ENCODE measurements at places on chromosomes 3 and 15.

DNA sequence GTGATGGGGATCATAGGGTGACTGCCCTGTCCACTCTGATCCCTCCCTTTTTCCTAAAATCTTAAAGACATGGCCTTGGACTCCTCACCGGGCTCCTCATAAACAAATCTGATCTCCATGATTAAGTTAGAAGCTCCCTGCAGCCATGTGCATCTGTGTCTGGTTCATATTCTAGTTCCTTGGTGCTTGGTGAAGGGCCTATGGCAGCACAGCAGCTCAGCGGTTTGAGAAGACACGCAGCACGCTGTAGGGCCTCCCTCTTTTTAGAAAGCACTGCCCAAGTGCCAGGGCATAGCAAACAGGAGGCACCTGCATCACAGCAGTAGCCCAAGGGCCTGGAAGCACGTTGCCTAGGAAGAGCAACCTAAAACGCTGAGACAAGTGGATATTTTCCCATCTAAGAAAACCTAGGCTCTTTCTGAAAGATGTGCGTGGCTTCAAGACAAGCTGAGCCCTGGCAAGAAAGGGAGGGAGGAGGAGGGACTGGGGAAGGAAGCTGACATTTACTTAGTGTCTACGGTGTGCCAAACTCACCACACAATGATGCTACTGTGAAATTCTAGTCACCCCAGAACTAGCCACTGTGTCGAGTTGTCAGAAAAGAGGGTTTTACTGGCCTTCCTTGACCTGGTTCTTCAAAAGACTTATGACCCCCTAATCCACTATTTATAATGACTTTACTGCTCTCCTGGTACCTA, 14.9 kb upstream of the ULK3 start:
- no peak for DNase-seq

- DNase-seq = no peak
These were observed 90.8 kb downstream of the OXNAD1 start for GRCh38 chr3:16355828-16356227.

- DNase-seq = no peak
These were observed 65.6 kb upstream of the PRICKLE2 start for GRCh38 chr3:64290864-64291263.

DNA sequence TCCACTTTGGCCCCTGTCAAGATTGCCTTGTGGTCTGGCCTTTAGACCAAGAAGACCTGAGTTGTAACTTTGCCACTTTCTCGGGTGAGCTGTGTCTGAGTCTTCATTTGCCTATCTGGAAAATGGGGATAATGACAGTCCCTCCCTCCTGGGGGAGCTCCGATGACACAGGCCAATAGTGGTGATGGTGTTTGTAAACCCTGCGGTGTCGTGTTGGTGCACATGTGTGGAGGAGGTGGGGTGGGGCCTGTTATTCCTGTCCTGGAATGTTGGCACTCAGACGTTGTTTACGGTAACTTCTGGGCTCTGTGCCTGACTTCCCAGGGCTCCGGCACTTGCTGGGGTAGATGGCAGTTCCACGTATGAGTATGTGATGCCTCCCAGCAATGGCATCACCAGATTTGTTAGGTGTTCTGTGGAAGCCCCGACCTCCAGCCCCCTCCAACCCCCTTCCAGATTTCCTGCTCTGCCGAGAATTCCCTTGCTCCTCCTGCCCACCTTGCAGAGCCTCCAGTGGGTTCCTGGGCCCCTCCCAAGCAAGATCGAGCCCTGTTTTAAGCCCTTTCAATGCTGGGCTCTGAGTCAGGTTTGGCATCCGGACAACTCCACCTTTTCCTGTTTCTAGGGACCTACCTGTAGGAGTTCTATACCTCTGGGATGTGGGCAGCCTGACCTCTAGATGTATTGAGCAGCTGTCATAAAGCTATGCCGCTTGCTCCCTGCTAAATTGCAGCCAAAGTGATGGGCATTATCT, 31.4 kb downstream of the HRH1 start:
- peak; percentile 96 for DNase-seq

- DNase-seq = no peak
These were observed 56.3 kb downstream of the PDZRN3 start for GRCh38 chr3:73568371-73568862.

- no peak for DNase-seq
These were observed 14.9 kb downstream of the CBLB start for GRCh38 chr3:105853801-105854432.

- no peak for DNase-seq
These were observed 31.6 kb upstream of the PCSK6 start for GRCh38 chr15:101521069-101521468.

- no peak for DNase-seq
These were observed 66.5 kb downstream of the FBN1 start for GRCh38 chr15:48578965-48579364.

DNA sequence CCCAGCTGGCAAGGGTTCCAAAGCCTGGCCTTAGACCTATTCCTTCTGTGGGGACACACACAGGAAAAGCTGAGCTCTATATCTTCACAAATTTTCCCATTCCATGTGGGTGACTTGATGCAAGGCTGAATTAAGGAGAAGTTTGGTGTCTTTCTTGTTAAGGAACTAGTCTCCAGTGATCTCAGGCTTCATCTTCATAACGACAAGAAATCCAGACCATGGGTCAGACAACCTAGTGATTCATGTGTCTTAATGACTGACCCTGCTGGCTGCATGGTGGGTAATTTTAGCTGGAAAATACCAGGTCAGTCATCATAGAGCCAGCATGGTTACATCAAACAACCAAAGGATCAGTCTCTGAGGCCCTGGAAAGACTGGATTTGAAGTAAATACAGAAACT, 112.7 kb upstream of the SLC4A7 start:
- DNase-seq = peak; percentile 63

DNA sequence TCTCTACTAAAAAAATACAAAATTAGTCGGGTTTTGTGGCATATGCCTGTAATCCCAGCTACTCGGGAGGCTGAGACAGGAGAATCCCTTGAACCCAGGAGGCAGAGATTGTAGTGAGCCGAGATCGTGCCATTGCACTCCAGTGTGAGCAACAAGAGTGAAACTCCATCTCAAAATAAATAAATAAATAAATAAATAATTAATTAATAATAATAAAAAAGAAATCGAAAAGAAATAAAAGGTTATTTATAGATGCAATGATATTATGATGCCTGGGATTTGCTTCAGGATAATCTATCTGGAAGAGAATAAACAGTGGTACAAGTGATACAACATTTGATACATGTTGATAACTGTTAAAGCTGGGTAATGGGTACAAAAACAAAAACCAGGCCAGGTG, 58.6 kb downstream of the SOX2 start:
- no peak for DNase-seq

DNA sequence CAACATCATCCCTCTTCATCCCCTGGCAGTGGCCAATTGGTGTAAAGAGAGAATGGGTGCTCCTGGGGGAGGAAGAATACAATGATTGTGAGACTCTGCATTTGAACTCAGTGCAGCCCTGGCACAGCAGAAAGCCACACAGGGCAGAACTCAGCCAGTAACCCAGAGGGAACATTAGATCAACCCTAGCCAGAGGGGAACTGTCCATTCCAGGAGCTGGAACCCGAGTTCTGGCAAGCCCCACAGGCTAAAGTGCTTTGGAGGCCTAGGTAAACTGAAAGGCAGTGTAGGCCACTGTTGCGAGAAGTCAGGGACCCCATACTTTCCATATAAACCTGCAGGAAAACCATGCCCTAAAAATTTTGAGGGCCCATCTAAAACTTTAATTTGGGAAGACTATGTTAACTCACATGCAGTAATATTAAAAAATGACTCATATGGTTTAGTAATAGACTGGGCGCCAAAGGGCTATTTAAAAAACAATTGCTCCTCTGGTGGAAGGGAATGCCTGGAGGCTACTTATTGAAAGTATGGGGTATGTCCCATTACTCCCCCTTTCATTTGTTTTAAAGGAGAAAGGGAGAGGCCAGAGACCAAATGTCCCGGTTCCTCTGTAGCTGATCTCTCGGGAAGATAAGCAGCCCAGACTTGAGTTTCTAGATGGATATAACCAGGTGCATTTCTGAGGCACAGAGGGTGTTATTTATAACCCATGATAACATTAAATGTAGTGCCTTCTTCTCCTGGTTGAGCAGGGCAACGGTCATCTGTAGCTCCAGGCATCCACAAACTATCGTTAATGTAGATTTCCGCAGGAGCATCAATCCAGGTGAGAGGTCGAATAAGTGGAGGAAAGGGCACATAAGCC, 5.8 kb upstream of the RAD51 start:
- no peak for DNase-seq

GRCh38 chr15:60152386-60152785, 148.3 kb downstream of the FOXB1 start:
- no peak for DNase-seq

DNA sequence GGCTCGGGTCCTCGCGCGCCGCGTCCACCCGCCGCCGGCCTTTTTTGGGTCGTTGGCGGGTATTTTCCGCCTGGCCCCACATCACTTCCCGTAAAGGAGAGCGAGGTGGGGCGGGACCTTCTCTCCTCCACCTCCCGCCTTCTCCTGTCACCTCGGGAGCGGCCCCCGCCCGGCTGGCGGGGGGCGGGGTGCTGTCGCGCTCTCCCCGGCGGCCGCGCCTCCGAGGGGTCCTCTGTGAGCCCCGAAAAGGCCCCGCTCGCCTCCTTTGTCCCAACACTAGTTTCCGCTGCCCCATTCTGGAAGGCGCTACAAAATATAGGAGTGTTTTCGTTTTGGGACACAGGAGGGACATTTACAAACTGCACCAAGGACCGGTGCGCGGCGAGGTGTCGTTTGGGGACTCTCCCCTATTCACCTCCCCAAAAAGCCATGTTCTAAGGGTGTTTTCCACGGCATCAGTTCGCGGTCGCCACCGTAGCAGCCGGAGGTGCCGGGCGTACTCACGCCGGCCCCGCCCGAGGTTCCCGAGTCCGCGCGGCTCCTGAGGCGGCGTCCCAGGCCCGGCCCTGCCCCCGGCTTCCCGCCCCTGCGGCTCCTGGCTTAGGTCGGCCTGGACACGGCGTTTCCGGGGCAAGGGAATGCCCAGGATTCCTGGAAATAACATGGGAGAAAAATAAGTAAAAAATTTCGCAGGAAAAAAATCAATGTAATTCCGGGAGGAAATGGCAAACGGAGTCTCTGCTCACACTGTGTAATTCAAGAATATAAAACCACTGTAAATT, at the start of gene RAB27A:
RAB27A (minus strand) TSS at position 68 of the 782 bp plus-strand sequence. CDS start 54,879 bp downstream, outside the sequence.
- DNase-seq = peak; percentile 87

GRCh38 chr3:65659396-65659795, 379.3 kb downstream of the MAGI1 start:
- DNase-seq = no peak

Data from astrocyte of the hippocampus (primary cell).